Esophagus squamous epithelium (tissue), 5 donors: ENCODE measurements at places on chromosomes 5 and 9.

GRCh38 chr9:70324963-70325362 lies 66.2 kb downstream of the SMC5 start:
- DNase-seq = no peak

DNA sequence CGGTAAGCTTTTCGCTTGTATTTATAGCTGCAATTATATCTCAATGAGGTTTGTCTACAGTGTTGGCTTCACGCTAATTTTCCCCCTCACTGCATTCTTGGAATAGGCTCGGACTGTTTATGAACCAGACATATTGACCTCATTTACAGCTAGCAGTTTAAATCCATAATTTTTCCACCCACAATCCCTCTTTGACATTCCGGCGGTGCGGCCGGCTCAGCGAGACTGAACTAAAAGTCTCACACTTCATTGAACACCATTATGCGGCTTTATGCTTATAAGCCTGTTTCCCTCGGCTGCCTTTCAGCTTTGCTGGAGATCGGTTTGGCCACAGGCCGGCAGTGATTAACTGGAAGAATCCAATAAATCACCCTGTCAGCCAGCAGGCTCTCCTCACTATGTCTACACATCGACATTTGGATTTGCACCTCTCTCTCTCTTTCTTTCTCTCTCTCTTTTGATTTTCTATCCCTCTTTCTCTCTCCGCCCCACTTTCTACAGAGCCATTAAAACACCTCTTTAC lies 315.0 kb upstream of the TLE4 start:
- DNase-seq = no peak

DNA sequence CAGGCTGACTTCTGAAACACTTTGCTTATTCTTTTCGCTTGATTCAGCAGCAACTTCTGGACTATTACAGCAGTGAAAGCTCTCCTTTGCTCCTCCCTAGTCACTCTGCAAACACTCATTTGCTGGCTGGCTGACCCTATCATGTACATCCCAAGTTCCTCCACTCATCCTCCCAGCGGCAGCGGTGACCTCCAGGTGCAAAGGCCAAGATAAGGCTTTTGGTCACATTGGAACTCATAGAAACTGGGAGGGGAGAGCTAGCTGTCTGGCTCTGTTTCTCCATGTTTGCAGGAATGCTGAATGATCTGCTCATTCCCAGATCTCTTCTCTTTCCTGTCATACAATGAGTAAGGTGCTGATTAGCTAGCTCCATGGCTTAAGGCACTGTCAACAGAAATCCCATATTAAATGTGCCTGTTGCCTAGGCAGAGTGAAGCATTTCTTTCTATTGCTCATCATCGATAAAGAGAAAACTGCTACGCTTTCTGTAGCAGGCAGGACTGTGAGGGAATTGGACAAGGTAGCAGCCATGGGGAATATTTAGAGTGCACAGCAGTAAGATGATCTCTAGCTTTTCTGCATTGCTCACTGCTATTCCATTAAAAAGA lies 250.5 kb upstream of the PDE4D start:
- DNase-seq = no peak

DNA sequence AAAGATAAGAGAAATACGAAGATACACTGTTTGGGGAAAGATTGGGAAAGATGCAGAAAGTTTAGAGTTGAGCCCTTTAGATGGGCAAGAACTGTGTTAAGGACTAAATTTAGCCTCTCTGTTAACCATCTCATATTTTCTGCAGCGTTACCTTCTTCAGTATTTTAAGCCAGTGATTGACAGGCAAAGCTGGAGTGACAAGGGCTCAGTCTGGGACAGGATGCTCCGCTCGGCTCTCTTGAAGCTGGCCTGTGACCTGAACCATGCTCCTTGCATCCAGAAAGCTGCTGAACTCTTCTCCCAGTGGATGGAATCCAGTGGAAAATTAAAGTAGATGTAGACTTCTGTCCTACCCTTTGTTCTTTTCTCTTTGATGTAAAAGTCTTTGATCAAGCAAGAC lies 26.4 kb upstream of the LNPEP start:
- DNase-seq = no peak

DNA sequence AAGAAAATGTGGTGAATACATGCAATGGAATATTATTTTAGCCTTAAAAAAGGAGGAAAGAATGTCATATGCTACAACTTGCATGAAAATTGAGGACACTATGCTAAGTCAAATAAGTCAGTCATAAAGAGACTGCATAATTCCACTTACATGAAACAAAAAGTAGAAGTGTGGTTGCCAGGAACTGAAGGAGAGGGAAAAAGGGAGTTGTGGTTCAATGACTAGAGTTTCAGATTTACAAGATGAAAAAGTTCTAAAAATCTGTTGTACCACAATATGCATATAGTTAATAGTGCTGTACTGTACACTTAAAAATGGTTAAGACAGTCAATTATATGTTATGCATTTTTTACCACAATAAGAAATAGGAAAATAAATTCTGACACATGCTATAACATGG lies 95.4 kb downstream of the SLC44A1 start:
- no peak for DNase-seq

- DNase-seq = no peak
These were observed 5.9 kb downstream of the MATR3 start for GRCh38 chr5:139299486-139299885.

GRCh38 chr5:62082370-62082801 lies 223.6 kb upstream of the KIF2A start:
- DNase-seq = no peak

GRCh38 chr9:6686396-6686795 lies 40.9 kb upstream of the GLDC start:
- DNase-seq = no peak

DNA sequence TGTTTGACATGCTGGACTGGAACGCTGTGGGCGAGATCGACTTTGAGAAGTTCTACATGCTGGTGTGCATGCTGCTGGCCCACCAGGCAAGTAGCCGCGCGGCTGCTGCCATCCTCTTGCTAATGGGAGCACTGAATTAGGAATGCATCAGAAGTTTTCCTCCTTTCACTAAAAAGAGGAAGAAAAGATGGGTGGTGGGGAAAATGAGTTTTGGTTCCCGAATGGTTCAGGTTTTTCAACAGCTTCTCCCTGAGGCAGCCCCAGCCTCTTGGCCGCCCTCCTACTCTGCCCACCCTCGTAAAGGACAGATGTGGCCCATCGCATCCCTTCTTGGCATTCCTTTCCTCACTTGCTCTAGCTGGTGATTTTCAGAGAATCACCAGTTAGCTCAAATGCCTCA lies 5.5 kb downstream of the EFCAB9 start:
- DNase-seq = no peak

GRCh38 chr5:55081541-55081940 lies 20.9 kb upstream of the GZMA start:
- no peak for DNase-seq

- no peak for DNase-seq
These were observed 170.2 kb upstream of the NR3C1 start for GRCh38 chr5:143573568-143574170.

DNA sequence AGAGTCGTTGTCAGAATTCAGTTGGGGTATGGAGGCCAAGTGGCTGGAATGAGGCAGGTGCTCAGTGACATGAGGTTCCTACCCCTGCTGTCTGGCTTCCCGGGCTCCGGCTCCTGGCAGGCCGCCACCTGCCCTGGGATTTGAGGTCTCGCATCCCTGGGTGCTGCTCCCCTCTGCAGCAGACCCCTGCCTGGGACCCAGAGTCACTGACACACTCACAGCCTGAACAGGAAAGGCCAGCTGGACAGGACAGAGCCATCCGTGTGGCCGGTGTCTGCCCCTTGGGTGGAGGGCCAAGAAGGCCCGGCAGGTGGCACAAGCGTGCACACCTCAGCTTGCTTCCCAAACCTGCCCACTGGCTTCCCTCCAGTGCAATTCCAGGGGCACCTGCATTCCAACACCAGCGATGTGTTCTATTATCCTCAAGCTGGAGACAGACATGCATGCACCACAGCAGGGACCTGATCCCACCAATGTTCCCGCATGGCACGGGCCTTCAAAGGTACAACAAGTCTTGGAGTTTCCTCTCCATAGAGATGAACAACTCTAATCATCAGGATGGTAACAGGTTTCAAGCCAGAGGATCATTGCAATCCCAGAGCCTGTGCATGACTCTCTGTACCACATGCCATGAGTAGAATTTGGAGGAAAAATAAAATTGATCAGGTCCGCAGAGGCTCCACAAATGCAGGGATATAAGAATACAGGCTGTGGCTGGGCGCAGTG lies 45.6 kb upstream of the RNF130 start:
- DNase-seq = no peak

DNA sequence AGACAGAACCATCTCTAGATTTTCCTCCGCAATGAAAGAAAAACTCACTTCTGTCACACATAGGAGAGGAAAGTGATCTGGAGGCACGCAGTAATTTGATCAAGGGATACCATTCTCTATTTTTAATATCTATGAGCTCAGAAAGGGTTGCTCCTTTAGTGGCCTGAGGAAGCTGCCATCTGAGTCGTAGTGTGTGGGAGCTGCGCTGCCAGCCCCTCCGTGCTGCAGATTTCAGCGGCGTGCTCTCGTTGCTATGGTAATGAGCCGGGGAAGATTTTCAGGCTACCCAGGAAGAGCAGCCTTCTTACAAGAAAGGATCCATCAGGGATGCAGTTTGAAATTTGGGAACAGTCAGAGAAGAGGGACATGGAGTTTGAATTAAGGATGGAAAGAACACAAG lies 17.1 kb upstream of the GOLM1 start:
- DNase-seq = no peak

GRCh38 chr9:92312887-92313623 lies 12.1 kb downstream of the NOL8 start:
- no peak for DNase-seq

GRCh38 chr9:92545002-92545510 lies 9.3 kb upstream of the ECM2 start:
- no peak for DNase-seq

DNA sequence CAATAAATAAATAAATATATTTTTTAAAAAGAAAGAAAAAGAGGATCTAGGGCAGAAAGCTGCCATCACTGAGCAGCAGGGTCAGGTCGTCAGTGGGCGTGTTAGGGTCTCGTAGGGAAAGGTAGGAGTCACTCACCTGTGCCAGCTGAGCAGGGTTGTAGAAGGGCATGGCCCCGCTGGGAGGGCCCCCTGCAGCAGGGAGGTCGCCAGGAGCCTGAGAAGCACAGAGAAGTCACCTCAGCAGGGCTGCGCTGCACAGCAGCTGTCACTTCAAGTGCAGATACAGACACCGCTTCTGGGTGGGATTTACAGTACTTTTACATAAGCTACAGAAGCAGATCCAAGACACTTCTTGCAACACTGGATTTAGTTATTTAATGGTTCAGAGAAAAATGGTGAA lies 4.0 kb upstream of the INPP5E start:
- DNase-seq = no peak

GRCh38 chr9:123834889-123835562 lies 94.9 kb downstream of the DENND1A start:
- no peak for DNase-seq

- no peak for DNase-seq
These were observed 341 bp downstream of the MXD3 start for GRCh38 chr5:177311392-177311722.

GRCh38 chr9:73210886-73211666 lies 59.4 kb downstream of the ANXA1 start:
- DNase-seq = no peak

GRCh38 chr5:108681079-108681921 lies 66.4 kb upstream of the FER start:
- no peak for DNase-seq

DNA sequence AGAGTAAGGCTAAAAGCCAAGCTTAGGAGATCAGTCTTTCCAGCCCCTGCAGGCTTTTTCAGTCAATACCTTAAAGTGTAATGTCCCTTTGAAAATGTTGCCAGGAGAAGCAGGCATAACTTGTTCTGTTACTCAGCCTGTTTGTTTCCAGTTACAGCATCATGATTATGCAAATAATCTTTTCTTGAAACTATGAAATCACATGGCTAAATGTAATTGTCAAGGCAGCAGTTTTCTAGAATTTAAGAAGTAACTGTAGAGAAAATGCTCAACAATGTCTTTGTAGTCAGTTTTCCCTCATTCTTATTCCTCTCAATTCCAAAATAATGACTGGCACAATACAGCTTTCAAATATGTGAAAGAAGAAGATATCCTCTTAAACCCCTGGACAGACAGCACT lies 1.9 kb upstream of the GPR107 start:
- no peak for DNase-seq

DNA sequence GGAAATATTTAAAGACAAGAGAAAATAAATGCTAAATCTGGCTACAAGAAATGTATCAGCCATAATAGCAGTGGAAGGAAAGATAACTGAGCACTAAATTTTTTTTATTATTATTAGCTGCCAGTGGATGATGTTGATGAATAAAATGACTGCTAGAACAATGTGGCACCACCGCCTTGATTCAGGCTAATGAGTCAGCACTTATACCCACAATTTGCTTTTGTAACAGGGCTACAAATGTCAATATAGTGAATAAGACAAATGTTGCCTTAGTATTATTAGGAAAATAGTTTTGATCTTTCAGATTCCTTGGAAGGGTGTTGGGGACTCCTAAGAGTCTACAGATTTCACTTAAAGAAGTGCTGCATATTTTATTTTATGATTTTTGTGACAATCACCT lies 555.2 kb upstream of the GRAMD2B start:
- no peak for DNase-seq

GRCh38 chr9:112310826-112311225 lies 22.6 kb downstream of the PTBP3 start:
- no peak for DNase-seq

DNA sequence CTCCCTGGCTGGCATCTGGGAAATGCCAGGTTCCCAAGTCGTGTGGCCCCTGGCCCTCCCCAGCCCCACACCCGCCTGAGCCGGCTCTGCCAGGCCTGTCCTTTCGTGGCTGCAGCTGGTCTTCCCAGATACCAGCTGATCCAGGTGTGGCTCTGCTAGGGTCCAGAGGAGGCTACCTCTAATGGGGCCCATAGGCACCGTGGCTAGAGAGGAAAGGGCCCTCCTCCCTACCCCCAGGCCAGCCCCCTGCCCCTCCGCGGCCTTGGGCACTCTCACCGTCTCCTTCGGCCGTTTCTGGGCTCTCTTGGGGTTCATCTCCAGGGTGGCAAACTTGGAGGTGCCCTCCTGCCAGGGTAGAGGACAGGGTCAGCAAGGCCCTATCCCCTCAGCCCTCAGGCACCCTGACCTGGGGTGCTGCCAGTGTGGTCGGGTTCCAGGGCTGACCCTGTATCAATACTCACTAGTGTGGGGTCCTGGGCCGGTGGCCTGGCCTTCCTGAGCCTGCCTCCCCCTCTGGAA lies 17.0 kb downstream of the RALGDS start:
- DNase-seq = no peak

DNA sequence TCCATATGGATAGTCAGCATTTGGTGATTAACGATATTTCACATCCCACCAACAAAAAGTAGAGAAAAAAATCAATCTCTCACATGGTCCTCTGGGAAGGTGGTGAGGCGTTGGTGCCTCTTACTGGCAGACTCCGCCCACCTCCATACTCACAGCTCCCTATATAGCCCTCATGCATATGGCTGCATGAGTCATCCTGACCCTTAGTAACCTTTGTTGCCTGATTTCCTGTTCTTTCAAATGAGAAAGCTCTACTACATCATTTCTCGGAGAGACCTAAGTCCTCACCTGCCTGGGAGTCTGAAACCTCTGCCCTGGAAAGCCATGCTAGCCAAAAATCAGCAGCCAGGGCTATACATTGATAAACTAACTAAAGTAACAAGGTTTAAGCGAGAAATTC lies 33.3 kb upstream of the ABCA1 start:
- DNase-seq = no peak

- DNase-seq = no peak
These were observed 3.8 kb downstream of the COL23A1 start for GRCh38 chr5:178586396-178586795.
